ENCODE measurements at places on chromosomes 2 and 18. TPM values are rescaled to one million over a fixed set of nuclear protein-coding genes. Genes with fewer than 3 reads are reported as not detected.

- DNase-seq, result peak; percentile 88
Observed at GRCh38 chr2:45014016-45014702, 4.9 kb upstream of the SIX2 start.

DNA sequence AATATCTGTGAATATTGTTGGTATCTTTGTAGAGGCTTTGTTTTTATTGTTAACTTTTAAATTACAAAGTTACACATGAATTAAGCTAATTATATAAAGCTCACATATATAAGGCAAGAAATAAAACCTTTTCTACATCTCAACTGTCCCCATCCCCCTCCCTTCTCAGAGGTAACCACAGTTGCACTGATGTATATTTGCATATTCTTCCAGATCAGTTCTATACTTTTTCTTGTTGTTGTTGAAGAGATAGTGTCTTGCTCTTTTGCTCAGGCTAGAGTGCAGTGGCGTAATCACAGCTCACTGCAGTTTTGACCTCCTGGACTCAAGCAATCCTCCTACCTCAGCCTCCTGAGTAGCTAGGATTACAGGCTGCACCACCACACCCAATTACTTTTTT, 36.0 kb upstream of the CDC42EP3 start:
- no peak for DNase-seq

DNA sequence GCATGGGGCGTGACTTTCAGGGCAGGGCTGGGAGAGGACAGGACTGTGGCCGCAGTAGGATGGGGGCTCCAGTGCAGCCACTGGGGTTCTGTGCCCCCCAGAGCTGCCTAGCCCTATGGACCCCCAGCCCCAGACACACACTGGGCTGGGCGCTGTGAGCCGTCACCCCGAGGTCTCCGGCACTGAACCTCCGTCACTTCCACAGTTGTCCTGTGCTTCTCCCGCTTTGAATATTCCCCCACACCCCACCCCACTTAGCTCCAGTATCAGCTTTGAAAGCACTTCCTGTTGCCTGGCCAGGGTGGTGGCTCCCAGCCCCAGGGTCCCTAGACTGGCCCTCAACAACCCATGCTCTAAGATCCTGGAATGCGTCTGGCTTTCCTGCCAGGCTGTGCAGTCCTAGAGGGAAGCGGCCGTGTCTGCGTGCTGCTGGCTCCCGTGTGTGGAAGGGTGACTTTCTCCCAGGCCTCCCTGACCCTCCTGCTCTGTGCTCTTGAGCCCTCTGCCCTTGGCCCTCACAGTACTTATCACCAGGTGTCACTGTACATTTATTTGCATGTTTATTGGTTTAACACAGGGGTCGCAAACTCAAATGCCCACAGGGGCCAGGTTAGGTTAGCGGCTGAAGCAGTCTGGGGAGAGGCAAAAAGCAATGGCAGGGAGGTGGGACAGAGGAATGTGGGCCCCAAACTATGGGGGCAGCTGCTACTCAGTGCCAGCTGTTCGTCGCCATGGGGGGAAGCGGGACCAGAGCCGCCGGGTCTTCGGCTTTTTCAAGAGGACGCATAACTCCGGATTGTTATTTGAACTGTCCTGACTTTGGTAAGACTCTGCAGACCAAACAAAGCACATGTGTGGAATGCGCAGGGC, 9.9 kb downstream of the OBSL1 start:
- DNase-seq, result no peak

GRCh38 chr2:216560838-216561270, 62.2 kb downstream of the RPL37A start:
- no peak for DNase-seq

The INO80D gene
- 16.4 TPM for total RNA-seq

DNA sequence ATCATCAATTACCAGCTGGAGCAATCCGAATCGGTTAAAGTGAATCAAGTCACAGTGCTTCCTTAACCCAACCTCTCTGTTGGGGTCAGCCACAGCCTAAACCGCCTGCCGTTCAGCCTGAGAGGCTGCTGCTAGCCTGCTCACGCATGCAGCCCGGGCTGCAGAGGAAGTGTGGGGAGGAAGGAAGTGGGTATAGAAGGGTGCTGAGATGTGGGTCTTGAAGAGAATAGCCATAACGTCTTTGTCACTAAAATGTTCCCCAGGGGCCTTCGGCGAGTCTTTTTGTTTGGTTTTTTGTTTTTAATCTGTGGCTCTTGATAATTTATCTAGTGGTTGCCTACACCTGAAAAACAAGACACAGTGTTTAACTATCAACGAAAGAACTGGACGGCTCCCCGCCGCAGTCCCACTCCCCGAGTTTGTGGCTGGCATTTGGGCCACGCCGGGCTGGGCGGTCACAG, 496 bp upstream of the ITGA4 start:
- DNase-seq, result peak; percentile 37

The CLEC4F gene
- total RNA-seq, result 0.40 TPM

DNA sequence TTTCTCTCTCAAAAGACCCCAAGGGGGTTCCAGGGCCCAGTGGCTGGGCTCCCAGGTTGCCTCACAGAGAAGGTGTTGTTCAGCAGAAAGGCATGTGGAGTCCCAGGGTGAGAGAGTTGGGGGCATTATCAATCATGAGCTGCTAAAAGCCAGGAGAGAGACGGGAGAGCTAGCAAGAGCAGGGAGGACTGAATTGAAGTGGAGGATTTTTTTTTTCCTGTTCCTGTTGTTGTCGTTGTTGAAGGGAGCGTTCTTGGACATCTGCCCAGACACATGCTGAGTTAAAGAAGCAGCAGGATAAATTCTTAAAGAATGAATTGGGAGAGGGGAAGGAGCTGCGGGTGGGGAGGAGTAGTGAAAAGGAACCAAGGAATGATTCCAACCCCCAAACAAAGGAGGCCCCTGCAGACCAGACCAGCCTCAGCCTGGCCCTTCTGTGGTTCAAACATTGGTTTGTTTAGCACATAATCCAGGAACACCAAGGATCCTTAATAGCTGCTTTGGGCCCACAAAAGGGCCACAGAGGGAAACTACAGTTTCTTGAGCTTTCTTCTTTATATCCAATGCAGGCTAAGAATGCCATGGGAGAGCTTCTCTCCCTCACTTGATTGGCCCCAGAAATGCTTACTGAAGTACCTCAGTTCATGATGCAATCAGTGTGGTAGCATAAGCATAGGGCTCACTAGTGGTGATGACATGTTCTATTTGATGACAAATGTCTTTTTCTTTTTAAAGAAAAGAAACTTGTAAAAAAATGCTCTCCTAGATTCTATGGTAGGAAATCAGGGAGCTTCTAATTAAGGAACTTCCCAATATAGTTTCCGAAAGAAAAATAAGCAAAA, 146.0 kb downstream of the SETBP1 start:
- DNase-seq, result peak; percentile 77

The DPP4 gene
- 0.54 TPM for total RNA-seq

GRCh38 chr2:172889768-172890430, 154.3 kb downstream of the RAPGEF4 start:
- no peak for DNase-seq

GRCh38 chr2:40101131-40101575, 322.1 kb upstream of the THUMPD2 start:
- no peak for DNase-seq

DNA sequence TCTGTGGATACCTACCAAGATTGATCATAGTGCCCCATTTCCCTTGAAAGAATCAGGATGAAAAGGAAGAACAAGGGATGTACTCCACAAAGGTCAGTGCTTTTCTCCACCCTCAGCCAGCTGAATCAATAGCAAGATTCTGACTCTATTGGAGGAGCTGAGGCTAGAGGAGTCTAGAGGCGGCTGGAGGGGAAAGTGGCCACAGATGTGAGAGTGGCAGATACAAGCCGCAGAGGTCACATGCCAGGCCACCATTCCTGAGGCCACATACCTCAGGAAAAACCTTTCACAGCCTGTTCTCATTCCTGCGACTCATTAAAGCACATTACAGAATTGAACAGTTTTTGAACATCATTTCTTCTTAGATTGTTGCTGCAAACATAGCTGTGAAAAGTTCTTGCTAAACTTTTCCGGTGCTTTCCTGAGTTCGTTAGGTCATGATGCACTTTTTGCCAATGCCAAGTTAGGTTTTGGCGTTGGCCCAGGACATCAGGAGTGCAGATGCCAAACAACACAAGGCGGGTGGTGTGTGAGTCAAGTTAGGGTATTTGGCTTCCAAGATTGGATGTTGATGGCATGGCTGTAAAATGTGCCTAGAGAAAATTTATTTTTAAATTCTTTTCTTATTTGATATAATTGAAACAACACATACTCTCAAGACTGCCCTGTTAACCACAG, 160.7 kb upstream of the SP5 start:
- DNase-seq, result peak; percentile 65

GRCh38 chr2:9914384-9915065, 37.0 kb upstream of the GRHL1 start:
- no peak for DNase-seq

DNA sequence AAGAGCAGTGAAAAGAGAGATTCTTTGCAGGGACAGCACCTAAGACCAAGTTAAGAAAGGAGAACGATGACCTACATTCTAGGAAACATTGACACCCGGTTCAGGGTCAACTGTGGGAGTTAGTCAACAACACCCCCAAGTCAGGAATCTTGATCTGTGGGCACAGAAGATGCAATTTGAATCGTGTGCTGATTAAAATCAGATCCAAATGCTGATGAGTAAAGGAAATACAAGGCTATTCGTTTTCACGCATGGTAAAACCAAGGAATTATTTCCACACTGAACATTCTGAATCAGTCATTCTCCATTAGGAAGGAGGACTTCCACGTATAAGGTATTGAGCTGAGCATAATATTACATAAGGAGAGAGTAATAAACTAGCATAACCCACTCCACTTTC, 124.2 kb downstream of the COPS8 start:
- DNase-seq, result no peak

The ANO7 gene
- total RNA-seq, result 1.4 TPM

DNA sequence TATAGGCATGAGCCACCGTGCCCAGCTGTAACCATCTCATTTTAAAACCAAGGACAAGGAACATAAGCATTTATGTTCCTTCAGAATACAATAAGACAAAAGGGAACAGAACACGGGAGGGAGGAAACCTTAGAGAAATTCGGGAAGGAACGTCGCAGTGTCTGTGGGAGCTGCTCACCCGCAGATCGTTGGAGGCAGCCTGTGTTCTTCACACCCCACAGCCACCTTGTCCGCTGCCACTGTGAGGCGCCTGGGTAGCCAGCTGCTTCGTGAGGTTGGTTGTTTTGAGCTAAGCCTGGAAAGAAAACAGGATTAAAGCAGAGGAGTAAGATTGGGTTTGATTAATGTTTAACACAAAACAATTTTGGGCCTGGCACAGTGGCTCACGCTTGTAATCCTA, 250.0 kb downstream of the FHOD3 start:
- no peak for DNase-seq

DNA sequence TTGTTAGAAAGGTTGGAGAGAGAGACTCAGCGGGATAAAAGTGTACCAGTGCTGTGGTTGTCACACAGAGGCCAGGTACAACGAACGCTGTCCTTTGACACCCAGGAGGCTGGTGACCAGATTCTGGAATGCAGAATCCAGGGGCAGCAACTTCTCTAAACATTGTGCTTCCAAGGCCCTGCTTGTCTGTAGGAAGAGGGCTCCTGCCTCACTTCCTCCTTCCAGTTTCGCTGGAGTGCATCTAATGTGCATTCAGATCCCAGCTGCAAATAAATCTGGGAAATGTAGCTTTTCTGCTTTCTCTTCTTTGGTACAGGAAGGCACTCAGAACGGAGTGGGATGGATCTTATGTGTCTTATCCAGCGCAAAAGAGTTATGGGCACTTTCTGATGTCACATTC, 171.8 kb upstream of the ATP5MC3 start:
- no peak for DNase-seq

All from right cardiac atrium (tissue), 5 donors.